ENCODE measurements at places on chromosomes 12 and 14.
A peak's percentile ranks its signal among the peaks of the same experiment; 100 is the strongest.

DNA sequence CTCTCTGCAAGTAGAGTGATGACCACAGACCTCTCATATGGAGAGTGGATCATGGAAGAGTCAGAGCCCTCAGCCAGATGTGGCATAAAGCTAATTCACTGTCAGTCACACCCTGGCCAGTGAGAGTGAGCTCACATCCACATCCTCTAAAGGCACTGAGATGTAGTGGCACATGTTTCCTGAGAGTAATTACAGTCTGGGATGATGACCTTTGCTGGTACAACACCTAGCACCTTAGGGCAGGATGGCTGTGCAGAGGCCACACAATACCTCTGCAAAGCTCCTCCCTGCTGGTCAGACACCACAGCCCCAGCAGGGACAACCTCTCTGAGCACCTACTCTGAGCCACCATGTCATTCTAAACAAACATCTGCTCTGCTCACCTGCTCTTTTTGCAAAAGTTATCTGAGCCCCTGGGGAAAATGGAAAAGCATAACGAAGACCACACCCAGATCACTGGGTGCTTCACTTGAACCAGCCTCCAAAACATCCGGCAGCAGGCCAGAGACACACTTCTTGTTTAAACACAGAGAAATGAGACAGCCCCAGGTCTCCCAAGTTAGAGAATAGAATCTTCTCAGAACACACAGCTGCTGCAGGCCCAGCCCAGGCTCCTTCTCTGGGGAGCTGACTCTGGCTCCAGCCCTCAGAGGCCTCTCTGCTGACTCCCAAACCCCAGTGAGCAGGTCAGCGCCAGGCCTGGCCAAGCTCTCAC lies 30.3 kb downstream of the PITPNM2 start:
- DNase-seq = no peak

DNA sequence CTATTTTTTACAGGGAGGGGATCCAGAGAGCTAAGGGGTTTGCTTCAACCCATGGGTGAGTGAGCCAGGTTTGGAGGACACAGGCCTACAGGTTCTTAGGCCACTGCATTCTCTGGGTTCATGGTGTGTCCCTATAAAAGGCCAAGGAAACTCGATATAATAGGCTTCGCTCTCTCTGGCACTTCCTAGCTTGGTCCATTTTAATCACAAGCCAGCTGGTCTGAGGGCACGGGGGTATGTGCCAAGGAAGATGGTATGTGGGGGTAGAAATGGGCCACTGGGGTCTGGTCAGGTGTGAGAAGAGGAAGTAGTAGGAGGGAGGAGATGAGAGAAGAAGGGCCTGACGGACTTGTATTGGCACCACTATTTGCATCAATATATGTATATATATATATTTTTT lies 4.9 kb downstream of the ETV6 start:
- DNase-seq = no peak

DNA sequence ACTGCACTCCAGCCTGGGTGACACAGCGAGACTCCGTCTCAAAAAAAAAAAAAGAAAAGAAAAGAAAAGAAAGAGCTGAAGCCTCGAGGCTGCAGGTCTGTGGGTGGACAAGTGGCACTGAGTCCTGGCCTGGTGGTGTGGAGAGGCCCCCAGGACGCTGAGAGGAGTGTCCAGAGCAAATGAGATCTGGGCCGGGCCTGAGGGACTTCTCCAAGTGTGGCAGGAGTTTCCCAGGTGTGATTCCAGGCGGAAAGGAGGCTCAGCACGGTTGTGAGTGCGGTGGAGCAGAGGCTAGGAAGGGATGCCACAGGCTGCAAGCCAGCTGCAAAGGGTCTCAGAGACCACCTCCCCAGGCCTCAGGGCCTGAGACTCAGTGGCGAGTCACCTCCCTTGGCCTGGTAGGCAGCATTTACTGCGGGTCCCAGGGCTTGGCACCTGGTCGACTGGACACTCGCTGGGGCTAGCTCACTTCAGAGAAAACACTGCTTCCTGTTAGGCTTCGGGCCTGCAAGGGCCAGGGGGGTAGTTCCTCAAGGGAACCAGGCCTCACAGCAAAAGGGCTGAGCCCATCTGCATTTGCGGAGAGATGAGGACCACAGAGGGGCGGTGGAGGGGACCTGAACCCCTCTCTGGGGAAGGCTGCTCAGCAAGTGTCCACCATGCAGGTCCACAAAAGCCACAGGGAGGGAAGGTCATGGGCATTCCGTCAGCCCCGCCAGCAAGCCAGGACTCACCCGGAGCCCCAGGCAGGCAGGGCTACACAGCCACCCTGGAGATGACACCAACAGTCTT lies 11.7 kb downstream of the TTC7B start:
- DNase-seq = no peak

GRCh38 chr14:32594766-32595165 lies 265.7 kb downstream of the AKAP6 start:
- DNase-seq = no peak

GRCh38 chr12:21938879-21939278 lies 2.3 kb downstream of the ABCC9 start:
- no peak for DNase-seq

DNA sequence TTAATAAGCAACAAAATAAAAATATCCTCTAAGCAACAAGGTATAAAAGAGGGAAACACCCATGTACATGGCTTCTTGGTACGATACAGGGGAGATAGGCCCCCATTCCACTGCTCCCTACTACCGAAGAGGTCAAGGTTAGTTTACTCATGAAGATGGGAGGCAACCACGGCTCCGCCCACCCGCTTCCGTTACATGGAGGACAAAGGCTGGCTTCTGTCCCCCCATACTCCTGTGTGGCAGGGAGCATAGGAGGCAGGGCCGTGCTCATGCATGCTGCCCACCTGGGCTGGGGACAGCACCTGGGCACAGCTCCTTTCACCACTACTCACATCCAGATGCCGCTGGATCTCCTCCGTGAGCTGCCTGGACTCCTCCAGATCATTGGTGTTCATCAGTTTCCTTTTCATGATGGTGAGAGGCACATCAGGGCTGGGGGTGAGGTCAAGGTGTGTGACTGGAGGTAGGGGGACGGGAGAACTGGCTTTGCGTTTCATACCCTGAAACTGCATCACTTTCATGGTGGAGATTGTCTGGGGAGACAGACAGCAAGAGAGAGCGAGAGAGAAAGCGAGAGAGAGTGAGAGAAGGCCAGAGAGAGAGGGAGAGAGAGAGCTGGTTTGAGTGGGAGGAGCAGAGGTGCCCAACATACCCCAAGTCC lies 39.0 kb downstream of the LGMN start:
- no peak for DNase-seq

DNA sequence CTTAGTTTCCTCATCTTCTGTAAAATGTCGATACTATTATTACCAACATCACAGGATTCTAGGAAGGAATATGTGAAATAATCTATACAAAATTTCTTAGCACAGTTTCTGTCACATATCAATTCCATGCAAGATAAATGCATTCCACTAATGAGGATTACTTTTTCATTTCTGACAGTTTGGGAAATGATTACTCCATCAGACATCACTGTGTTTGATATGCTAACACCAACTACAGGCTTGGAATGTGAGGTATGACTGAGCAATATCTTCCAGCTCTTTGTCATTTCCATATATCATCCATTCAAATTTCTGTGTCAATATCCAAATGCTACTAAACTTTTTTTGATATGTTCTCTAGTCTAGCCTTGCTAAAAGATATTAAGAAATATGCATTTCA lies 111.2 kb upstream of the PTPRQ start:
- no peak for DNase-seq

DNA sequence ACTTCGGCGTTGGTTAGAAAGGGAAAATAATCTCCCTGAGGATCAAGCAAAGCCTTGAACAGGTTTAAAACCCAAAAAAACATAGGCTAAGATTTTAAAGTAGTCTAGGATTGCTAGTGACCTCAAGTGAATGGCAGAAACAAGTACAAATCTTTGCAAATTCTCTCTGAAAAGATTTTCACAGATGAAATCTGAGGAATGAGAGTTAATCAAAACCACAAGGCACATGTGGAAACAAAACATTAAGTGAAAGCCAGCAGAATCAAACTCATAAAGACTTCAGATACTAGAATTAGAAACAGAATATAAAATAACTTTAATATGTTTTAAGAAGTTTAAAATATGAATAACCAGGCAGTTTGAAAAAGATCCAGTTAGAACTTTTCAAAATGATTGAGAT lies 52.2 kb upstream of the CFL2 start:
- DNase-seq = no peak

GRCh38 chr14:37546621-37547447 lies 48.2 kb downstream of the FOXA1 start:
- DNase-seq = no peak

DNA sequence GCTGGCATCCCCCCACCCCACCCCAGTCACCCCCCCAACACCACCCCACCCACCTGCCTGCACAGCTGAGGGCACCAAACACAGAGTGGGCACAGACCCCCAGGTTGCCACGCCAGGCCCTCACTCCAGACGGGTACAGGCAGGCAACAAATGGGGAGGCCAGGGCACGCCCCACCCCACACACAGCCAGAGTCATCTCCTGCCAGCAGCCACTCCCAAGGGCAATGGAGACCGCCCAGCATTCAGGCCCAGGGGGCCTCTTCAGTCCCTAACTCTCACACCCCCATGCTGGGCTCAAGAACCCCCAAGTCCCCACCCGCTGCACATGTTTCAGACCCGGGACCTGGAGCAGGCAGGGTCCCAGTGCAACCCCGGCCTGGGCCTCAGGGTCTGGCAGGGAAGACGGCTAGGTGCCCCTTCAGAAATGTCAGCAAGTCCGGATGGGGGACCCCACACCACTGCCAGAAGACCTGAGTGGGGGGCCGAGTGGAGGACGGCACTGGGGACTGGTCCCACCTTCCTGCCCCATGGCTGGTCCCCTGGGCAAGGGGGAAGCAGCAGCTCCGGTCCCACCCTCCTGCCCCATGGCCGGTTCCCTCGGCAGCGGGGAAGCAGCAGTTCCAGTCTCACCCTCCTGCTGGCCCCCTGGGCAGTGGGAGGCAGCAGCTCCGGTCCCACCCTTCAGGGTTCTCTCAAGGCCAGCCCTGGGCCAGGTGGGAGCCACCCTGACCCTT lies 11.9 kb downstream of the AKT1 start:
- DNase-seq = no peak

DNA sequence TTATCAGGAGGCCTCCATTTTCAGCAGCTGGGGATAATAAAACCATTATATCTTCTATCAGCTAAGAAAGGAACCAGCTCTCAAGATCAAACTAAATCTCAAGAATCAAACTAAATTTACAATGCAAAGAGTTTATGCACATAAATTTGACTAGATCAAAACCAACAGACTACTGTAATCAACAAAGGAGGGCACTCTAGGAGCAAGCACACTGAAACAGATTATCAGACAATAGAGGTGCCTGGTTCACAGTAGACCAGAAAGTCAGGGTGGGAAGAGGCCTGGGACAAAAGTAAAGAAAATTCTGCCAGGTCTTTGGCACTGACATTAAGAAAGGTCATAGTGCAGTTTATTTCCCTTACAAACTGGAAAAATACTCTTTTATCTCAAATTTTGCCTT lies 61.0 kb downstream of the HECTD4 start:
- no peak for DNase-seq

DNA sequence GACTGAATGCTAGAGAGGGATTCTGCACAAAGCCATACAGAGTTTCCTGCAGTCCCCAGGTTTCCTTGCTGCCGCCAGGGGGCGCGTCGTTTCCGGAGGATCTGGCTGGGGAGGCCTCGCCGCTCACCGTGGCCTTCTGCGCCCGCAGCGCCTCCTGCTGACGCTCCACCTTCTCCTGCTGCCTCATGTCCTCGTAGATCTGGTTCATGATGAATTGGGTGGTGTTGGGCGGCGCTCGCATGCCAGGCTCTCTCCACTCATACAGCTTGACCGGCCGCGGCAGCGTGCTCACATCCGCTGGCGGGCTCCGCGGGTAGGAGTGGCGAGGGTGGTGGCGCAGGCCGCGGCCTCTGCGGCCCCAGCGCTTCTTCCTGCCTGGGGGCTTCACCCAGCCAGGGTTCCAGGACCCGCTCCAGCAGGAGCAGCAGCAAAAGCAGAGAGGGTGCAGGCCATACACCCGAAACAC lies 987 bp downstream of the CCER1 start:
- DNase-seq = no peak

DNA sequence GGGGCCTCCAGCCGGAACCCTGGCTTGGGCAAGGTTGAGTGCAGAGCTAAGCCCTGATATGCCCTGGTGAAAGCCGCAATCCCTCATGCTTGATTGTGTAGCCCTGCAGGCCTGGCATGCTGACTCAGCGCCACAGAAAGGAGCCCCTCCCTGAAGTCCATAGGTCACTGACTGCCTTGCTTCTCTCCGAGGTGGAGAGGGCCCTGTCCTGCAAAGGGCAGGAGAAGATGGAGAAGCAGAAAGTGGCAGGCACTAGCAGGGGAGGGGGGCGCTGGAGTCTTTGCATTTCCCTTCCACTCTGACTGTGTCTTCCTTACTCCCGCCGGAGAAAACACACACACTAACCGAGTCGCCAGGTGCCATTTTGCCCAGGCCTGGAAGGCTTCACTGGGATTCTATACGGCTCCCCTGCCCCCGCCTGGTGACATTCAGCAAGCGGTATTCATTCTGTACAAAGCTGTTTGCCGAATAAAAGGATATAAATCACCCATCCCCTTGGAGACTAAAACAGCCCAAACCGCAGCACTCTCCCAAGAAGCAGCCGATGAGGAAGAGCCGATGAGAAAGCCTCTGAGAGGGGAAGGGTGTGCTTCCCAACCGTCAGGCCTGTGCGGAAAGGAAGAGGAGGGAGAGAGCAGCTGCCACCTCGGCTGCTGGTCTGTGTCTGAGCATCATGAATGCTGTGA lies 69.8 kb downstream of the SLC6A12 start:
- DNase-seq = peak; percentile 87

DNA sequence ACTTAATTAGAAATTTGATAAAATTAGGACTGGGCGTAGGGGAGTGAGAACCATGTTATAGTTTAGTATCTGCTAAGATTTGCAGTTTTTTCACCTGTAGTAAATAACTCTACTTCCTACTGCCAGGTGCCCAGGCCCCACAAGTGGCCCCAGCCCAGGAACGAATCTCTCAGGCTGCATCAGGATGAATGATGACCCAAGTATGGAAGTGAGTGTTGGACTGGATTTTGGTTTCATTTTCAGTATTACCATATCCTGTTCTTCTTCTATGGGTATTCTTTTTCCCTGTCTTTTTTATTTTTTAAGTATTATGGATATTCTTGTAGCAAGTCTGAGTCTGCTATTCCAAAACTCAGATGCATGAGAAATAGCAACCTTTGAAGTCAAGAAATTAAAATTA lies 120.3 kb upstream of the BCAT1 start:
- DNase-seq = no peak

DNA sequence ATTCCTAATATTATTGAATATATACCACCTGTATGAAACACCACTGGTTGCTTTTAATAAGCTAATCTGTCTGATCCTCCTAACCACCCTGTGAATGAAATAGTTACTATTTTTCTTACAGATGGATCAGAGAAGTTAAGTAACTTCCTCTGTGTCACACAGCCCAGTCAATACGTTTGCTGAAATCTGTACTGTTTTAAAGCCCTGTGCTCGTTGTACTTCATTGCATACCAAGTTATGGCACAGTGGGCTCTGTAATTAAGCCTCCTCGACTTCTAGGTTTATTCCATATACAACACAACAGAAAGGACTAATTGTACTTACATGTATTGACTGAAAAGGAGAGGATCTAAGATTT lies 137.9 kb downstream of the TPH2 start:
- no peak for DNase-seq

- no peak for DNase-seq
These were observed 7.3 kb downstream of the TTC7B start for GRCh38 chr14:90808759-90809529.

Measured in NCI-H187 treated with DMSO at 0.1 percent for 48 hours (cell line).